ENCODE measurements at places on chromosomes 3 and 15. TPM values are rescaled to one million over a fixed set of nuclear protein-coding genes. Genes with fewer than 3 reads are reported as not detected.

TF gene
- 9.5 TPM for total RNA-seq

GRCh38 chr15:92930776-92931175 lies 30.7 kb downstream of the CHD2 start:
- H3K4me3 ChIP-seq: no peak overlapping the region
- peak overlapping the region; percentile 29 for H3K27ac ChIP-seq
- H3K27me3 ChIP-seq: no peaks in the 10 kb centered on the region
- DNase-seq: no peak
- H3K4me1 ChIP-seq: peaks cover 17% of the 10 kb centered on the region
- peaks cover 69% of the 10 kb centered on the region for H3K36me3 ChIP-seq

DNA sequence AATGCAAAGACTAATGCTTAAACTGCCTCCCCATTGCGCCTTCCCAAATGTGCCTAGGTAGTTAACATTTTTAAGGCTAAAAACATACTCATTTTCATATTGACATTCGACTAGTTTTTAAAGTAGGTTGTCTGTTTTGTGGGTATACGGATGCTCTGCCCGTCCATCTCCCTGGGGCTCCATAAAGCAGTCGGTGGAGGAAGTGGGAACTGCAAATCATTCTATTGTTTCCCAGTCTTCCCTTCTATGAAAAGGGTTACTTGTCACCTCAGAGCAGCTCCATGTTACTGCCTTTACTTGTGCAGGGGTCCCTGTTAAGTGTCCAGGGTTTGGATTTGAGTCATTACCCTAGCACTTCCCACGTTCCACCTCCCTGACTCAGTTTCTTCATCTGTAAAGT lies 10.9 kb downstream of the CHCHD6 start:
- no peaks in the 10 kb centered on the region for H3K4me1 ChIP-seq
- H3K27me3 ChIP-seq: no peaks in the 10 kb centered on the region
- no peaks in the 10 kb centered on the region for H3K36me3 ChIP-seq
- no peak overlapping the region for H3K4me3 ChIP-seq
- H3K27ac ChIP-seq: no peak overlapping the region

DNA sequence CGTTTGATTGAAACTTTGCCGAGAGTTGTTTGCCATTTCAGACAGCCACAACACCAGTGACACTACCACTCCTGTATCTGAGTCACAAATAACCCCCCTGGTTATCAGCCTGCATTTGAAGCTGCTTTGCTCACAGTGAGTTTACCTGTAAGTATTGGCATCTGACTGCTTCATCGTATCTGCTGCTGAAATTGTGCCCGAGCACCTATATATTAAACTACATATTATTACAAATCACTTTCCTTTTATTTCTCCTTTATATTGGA lies 39.2 kb upstream of the SPSB4 start:
- no peaks in the 10 kb centered on the region for H3K4me1 ChIP-seq
- H3K27me3 ChIP-seq: peaks cover 15% of the 10 kb centered on the region
- DNase-seq: no peak
- no peak overlapping the region for H3K27ac ChIP-seq
- H3K4me3 ChIP-seq: no peak overlapping the region

GRCh38 chr15:41982133-41982930 lies 10.0 kb upstream of the EHD4 start:
- no peak overlapping the region for H3K4me3 ChIP-seq
- no peaks in the 10 kb centered on the region for H3K4me1 ChIP-seq
- no peaks in the 10 kb centered on the region for H3K27me3 ChIP-seq
- no peak for DNase-seq
- H3K27ac ChIP-seq: no peak overlapping the region

DNA sequence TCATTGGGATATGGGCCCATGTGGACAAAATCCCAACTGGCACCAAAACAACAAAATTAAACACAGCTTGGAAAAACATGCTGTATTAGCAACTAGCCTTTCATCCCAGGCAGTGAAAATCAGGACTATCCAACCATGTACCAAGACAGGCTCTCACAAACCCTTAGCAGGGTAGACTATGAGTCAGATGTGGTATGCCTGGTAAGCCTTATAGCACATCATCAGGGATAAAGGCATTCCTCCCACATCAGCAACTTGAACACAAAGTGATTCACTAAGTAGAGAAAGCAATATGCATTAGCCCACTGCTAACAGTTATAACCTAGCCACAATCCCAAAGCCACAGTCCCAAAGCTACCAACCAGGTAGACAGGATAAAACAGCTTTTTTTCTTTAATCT lies 8.0 kb downstream of the CEP152 start:
- H3K27me3 ChIP-seq: no peaks in the 10 kb centered on the region
- H3K4me1 ChIP-seq: no peaks in the 10 kb centered on the region
- H3K27ac ChIP-seq: no peak overlapping the region
- no peak for DNase-seq
- H3K4me3 ChIP-seq: no peak overlapping the region

- H3K4me1 ChIP-seq: no peaks in the 10 kb centered on the region
- no peaks in the 10 kb centered on the region for H3K27me3 ChIP-seq
- H3K27ac ChIP-seq: no peak overlapping the region
- no peaks in the 10 kb centered on the region for H3K36me3 ChIP-seq
- no peak for DNase-seq
- no peak overlapping the region for H3K4me3 ChIP-seq
Measured at GRCh38 chr3:96852849-96853248, 38.5 kb downstream of the EPHA6 start.

GRCh38 chr3:134075568-134075825 lies 45.8 kb upstream of the SLCO2A1 start:
- no peaks in the 10 kb centered on the region for H3K4me1 ChIP-seq
- no peaks in the 10 kb centered on the region for H3K36me3 ChIP-seq
- DNase-seq: no peak
- no peaks in the 10 kb centered on the region for H3K27me3 ChIP-seq
- H3K4me3 ChIP-seq: no peak overlapping the region

- peaks cover 3% of the 10 kb centered on the region for H3K27me3 ChIP-seq
- DNase-seq: no peak
- H3K36me3 ChIP-seq: no peaks in the 10 kb centered on the region
- H3K4me3 ChIP-seq: no peak overlapping the region
- H3K4me1 ChIP-seq: no peaks in the 10 kb centered on the region
Measured at GRCh38 chr3:10845839-10846656, 30.0 kb downstream of the SLC6A11 start.

Measured in Panc1 (cell line).